ENCODE measurements at places on chromosomes 1 and 21. TPM values are rescaled to one million over a fixed set of nuclear protein-coding genes. Genes with fewer than 3 reads are reported as not detected.

Gene CELA2A
- not detected for total RNA-seq

Gene GPR153
- total RNA-seq = 7.0 TPM

Gene LYSMD1
- 12.5 TPM for total RNA-seq

Gene CSMD2
- total RNA-seq = 0.70 TPM

Gene AIM2
- total RNA-seq = 0.35 TPM

Gene BSND
- not detected for total RNA-seq

Gene CFAP74
- total RNA-seq = not detected

Measured in cardiac septum (tissue), 1 donor.